Activated naive CD4-positive, alpha-beta T cell treated with anti-CD3 and anti-CD28 coated beads, Interleukin-2, amount 10 ng/mL, durations not matched to agents 7 days and 5 days (primary cell): ENCODE measurements at places on chromosomes 6 and 20.

GRCh38 chr6:110284855-110285254 lies 73.3 kb downstream of the METTL24 start:
- no peak for DNase-seq

GRCh38 chr6:108423982-108424705 lies 129.3 kb downstream of the AFG1L start:
- DNase-seq = no peak

DNA sequence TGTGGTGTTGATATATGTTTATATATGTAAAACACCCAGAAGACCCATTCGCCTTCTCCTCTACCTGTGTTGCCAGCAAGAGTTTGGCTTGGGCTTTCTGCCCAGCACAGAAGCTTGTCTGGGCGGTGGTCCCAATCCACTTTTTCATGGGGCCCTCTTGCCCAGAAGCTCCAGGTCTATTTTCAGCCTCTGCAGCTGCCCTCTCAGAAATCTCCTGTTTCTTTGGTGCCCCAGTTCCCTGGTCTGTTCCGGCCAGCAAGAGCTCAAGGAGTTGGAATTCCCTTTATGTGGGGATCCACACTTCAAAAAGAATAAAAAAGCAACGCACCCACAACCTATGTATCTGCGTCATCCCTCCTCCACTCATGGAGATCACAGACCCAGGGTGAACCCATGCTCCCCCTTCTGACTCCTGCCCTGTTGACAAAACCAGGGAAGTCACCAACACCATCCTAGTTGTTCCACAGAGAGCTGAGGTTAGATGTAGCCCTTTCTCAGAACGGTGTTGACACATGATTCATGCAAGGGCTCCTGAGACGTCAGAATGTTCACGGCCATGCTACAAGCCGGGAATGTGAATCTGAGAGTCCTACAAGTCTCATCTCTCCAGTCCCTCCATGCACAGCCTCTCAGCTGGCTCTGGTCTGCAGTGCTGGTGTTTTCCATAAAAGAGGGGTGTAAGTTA lies 156.8 kb upstream of the RIN2 start:
- no peak for DNase-seq

- peak; percentile 73 for DNase-seq
Observed at GRCh38 chr6:25223490-25223991, 55.6 kb upstream of the CARMIL1 start.

- DNase-seq = no peak
Observed at GRCh38 chr6:134588267-134588666, 270.4 kb upstream of the SGK1 start.

- DNase-seq = no peak
Observed at GRCh38 chr20:63829945-63830835, 874 bp downstream of the ZBTB46 start.

DNA sequence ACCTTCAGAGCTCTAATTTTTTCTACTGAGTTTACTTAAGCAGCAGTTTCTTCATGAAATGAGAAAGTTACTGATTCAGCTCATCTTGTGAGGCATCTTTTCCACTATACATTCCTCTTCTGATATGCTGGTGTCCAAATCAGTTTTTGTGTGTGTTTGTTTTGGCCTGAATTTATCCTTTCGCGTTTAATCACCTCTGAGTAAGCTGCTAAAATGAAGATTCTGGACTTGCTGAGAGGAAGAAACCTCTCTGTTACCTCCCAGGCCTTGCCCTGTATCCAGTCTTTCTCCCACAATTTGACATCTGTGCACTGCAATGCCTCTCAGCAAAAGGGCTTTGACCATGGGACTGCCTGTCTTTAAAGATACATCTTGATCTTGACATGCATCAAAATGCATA lies 536.2 kb upstream of the NRSN1 start:
- DNase-seq = no peak

GRCh38 chr6:56349194-56349593 lies 101.8 kb upstream of the COL21A1 start:
- DNase-seq = no peak

- DNase-seq = no peak
Observed at GRCh38 chr6:45637611-45638257, 260.0 kb upstream of the SUPT3H start.

DNA sequence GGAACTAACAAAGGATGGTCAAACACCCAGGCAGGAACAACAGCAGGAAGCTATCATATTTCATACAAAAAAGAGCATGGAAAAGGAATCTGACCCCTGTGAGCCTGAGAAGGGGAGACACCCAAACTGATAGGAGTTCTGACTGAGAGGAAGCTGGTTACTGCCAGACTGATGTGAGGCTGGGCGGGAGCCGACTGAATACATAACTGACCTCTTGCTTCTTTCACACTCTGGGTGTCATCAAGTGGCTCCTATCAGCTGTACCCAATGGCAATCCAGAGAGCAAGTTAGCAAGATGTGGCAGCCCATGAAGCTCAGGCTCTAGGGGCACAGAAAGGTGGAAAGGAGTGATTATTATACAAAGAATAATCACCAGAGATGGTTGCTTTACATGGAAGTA lies 795.1 kb upstream of the HS3ST5 start:
- DNase-seq = no peak

- no peak for DNase-seq
Observed at GRCh38 chr6:131657630-131658111, 20.6 kb downstream of the ENPP3 start.

DNA sequence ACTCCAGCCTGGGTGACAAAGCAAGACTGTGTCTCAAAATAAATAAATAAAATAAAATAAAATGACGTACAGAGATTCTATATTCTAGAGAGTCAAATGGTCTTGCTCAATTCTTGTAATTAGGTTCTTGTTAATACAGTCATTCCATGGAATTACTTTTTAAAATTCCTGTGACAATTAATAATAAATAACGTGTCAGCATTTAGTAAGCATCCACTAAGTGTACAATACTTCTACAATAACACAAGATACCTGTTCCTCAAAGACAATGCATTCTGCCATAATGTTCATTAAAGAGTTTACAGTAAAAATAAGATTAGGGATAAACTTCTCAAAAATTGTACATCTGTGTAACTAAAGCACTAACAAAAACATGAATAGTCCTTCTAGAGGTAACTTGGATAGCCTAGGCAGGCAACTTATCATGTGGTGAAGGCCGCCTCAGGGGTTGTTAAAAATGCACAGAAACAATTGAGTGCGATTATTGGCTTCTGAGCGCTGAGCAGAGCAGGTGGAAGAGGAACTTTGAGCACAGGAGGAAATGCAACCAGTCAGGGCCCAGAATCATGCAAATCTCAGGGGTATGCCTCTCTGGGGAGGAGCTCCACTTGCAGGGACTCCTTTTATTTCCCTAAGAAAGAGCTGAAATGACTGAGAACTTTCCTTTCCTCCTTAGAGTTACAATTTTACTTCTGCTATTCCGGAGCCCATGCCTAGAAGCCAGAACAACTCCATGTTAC lies 37.1 kb downstream of the QRSL1 start:
- DNase-seq = no peak

- no peak for DNase-seq
Observed at GRCh38 chr6:79628466-79629288, 2.5 kb upstream of the SH3BGRL2 start.
